ENCODE measurements at places on chromosomes 16 and 17. TPM values are rescaled to one million over a fixed set of nuclear protein-coding genes. Genes with fewer than 3 reads are reported as not detected.

VTN gene
- 1.3 TPM for polyA plus RNA-seq

- DNase-seq, result no peak
These were observed 224.2 kb downstream of the PARN start for GRCh38 chr16:14405611-14406537.

DNA sequence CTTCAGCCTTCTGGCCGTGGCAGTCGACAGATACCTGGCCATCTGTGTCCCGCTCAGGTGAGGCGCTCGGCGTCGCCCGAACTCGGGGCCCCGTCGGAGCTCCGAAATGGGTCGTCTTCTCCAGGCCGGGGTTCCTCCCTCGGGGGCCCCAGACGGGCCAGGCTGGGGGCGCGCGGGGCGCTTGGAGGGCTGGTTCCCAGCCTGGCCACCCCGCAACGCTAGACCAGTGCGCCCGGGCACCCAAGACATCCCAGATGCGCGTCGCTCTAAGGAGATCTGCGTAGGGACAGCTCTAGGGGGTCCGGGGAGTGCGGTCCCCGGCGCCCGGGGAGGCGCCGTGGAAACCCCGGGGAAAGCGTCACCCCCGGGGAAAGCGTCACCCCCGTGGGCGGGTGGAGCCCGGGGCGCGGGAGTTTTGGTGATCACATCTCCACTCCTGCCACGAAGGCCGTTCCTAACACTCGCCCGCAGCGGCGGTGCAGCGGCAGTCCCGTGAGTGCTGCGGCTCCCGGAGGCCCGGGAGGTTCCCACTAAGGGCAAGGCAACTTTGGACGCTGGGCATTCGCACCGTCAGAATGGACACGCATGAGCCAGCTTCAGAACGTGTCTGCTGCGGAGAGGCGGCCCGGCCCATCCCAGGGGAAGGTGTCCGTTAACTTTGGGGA, 729 bp downstream of the ADORA2B start:
- DNase-seq, result peak; percentile 38

DNA sequence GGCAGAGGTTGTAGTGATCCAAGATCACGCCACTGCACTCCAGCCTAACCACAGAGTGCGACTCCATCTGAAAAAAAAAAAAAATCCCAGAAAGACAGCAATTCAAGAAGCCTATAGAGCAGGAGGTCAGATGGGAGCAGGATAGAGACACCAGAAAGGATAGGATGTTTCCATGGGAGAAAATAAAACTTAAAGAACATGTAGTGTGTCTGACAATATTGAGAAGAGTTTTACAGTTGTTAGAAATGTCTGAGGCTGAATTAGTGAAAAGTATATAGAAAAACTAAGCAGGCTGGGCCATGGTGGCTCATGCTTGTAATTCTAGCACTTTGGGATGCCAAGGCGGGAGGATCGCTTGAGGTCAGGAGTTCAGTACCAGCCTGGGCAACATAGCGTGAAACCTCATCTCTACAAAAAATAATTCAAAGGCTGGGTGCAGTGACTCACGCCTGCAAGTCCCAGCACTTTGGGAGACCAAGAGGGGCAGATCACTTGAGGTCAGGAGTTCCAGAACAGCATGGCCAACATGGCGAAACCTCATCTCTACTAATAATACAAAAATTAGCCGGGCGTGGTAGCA, 15.3 kb upstream of the TRIM37 start:
- no peak for DNase-seq

GRCh38 chr16:88772871-88773811, 11.9 kb downstream of the PIEZO1 start:
- DNase-seq, result peak; percentile 89

DNA sequence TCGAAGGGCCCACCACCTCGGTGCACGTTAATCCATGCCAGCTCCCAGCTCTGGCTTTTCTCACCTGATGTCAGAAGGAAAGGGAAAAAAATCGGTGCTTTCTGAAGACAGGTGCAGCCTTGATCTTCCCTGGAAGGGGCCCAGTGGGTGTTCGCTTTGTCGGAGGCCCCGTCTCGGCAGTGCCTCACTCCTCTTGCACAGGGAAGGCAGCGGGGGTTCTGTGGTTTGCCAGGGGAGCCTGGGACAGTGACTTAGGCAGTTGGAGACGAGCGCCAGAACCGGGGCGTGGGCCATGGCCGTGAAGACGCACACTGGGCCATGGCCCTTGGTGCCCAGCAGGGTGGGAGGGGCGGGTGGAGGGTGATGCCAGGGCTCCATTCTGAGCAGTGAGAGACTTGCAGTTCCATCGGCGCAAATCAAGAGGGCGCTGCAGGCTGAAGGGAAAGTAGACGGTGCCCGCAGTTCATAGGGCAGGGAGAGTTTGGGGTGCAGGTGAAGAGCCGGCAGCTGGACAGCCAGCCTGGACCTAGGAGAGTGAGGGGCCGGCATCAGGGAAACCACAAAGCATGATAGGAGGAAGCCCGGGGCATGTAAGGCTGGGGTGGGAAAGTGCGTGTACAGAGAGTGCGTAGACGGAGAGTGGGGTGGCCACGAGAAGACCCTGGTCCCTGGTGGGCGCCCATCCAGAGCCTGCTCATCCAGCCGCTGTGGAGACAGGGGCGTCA, 101.3 kb upstream of the CHMP6 start:
- no peak for DNase-seq

DNA sequence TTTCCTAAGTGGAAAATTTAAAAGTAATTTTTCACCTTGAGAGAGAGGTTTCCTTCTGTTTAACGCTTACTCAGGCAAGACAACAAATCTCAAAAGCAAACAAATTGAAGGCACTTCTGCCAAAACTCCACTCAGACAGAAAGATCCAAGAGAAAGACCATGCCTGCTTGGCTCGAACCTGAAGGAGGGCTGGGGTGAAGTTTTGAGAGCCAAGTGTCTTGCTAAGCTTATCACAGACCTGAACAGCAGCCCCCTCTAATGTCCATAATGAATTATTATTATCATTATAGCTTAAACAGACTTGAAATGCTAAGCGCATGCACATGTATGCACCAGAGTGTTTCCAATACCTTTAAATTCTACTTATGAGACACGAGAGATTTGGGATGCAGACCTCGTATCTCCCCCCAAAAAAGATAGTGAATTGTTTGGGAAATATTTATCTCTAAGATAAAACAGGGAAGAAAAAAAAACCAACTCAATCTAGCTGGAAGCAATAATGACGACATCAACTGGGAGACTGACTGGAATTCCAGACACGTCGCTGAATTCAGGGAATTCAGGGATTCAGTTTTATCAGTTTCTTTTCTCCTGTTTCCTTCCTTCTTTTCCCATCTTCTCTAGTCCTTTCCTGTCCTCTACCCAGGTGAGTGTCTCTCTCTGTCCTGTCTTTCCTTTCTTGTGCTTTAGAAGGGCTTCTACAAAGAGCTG, 473.2 kb downstream of the RBFOX1 start:
- peak; percentile 4 for DNase-seq

SLFN12L gene
- 0.88 TPM for polyA plus RNA-seq

GRCh38 chr16:73383195-73383987, 335.5 kb upstream of the ZFHX3 start:
- DNase-seq, result no peak

GRCh38 chr17:83161298-83162034, 82.1 kb downstream of the METRNL start:
- DNase-seq, result peak; percentile 83

MC1R gene
- polyA plus RNA-seq, result 2.9 TPM

KRTAP2-3 gene
- polyA plus RNA-seq, result not detected

CTRB1 gene
- polyA plus RNA-seq, result 0.33 TPM

DNA sequence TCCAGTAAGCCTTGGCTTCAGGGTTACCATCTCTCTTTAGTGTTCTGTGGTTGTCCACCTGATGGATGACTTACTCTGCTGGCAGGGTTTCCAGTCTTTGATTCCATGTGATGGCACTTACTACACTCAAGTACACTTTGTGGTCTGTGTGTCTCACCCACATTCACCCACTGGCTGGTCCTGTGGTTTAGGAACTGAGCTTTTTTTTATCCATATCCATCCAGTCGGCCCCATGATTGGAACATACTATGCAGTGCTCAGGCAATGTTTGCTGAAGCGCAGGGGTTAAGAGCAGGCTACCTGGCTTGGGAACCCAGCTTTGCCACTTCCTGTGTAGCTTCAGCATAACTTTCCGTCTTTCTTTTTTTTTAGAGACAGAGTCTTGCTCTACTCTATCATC, 2.8 kb upstream of the FUS start:
- no peak for DNase-seq

GRCh38 chr16:31868691-31869167, 4.9 kb upstream of the ZNF267 start:
- peak; percentile 81 for DNase-seq

CES1 gene
- polyA plus RNA-seq, result 598 TPM

HOXB13 gene
- polyA plus RNA-seq, result not detected

GRCh38 chr16:71258372-71258771, 27.9 kb upstream of the HYDIN start:
- DNase-seq, result no peak

DNA sequence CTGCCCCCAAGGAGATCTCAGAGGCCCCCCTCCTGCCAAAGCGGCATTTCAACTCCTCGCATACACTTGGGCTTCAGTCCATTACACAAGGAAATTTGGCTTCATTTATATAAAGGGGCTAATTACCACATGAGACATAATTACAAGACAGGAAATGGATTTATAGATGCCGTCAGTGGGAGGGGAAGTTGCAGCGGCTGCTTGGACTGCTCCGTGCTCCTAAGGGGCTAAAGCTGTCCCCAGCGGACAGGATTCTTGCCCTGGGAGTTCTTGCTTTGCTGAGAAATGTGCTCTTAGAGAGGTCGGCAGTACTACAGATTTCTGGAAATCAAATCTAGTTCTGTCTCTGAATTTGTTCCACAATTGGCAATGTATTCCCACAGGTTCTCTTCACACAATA, 57.2 kb upstream of the NLK start:
- DNase-seq, result peak; percentile 17

DNA sequence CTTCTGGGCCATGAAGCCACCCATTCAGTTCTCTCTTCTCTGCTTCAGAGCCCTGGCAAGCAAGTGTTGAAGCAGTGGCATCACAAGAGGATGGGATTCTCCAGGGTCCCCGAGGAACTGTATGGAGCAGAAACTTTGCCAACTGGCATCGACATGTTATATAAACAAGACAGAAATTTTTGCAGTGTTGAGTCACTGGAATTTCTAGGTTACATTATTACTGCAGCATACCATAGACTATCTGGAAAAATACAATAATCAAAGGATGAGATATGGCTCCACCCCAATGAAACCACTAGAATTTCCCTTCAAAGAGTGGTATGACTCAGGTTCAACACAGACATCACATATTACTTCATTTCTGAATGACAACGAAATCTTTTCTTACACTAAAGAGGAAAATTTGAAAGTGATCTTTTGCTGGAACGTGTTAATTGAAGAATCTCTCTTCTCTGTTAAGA, 343.0 kb upstream of the DYNLRB2 start:
- DNase-seq, result peak; percentile 87

KRTAP16-1 gene
- not detected for polyA plus RNA-seq

GRCh38 chr16:1163567-1164055, 10.7 kb downstream of the CACNA1H start:
- no peak for DNase-seq

DNA sequence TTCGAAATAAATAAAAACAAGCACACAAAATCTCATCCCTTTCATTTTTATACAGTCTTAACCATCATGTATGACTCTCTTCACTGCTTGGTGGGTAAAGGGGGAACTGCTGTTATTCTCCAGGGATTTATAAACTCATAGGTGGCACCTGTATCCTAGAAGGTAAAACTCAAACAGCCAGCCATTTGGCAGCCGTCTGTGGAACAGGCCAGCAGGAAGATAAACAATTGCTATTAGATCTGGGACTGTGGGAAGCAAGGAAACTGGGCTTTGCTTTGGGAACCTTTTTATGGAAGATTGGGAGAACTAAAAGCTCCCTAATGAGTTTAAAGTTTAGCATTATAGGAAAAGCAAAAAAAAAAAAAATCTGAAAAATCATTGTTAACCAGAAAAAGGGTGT, 126.0 kb downstream of the TANGO6 start:
- no peak for DNase-seq

WDR81 gene
- polyA plus RNA-seq, result 26.0 TPM

DNA sequence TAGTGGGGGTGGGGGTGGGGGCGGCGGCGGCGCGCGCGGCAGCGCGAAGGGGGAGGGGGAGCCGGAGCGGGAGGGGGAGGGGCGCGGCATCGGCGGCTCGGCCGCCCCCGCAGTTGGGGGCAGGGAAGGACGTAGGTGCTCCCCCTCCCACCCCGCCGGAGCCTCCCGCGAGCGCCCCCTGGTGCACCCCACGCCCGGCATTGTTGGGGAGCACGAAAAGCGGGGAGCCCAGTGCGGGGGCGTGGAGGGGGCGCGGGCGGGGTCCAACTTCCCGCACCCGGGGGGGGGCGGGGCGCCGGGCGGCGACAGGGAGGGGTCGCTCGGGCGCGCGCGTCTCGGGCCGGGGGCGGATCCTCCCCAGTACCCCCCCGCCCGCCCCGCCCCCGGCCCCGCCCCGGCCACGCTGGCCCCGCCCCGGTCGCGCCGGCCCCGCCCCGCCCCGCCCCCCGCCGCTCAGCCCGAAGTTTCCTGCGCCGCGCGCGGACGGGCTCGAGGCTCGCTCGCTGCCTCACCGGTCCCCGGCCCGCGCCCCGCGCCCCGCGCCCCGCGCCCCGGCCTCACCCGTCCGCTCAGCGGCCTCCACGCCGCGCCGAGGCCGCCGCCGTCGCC, at the start of gene CACNA1H:
TSS of gene CACNA1H (plus strand) at position 456 of the 609 bp plus-strand sequence. CDS start 632 bp downstream, outside the sequence.
- peak; percentile 58 for DNase-seq

WFIKKN2 gene
- polyA plus RNA-seq, result 0.01 TPM
